ENCODE measurements at places on chromosomes 16 and 17. TPM values are rescaled to one million over a fixed set of nuclear protein-coding genes. Genes with fewer than 3 reads are reported as not detected.
A peak's percentile ranks its signal among the peaks of the same experiment; 100 is the strongest.

DNA sequence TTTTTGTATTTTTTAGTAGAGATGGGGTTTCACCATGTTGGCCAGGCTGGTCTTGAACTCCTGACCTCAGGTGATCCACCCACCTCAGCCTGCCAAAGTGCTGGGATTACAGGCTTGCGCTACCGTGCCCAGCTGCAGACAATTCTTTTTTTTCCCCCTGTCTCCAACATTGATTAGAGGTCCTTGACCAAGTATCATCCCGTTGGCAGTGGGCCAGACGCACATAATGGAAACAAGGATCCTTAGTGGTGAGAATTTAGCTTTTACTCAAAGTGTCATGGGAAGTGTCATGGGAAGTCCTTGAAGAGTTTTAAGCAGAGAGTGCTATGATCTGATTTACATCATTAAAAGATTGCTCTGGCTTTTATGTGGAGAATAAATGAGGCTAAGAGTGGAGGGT, 2.1 kb upstream of the FBXO47 start:
- DNase-seq: no peak

DNA sequence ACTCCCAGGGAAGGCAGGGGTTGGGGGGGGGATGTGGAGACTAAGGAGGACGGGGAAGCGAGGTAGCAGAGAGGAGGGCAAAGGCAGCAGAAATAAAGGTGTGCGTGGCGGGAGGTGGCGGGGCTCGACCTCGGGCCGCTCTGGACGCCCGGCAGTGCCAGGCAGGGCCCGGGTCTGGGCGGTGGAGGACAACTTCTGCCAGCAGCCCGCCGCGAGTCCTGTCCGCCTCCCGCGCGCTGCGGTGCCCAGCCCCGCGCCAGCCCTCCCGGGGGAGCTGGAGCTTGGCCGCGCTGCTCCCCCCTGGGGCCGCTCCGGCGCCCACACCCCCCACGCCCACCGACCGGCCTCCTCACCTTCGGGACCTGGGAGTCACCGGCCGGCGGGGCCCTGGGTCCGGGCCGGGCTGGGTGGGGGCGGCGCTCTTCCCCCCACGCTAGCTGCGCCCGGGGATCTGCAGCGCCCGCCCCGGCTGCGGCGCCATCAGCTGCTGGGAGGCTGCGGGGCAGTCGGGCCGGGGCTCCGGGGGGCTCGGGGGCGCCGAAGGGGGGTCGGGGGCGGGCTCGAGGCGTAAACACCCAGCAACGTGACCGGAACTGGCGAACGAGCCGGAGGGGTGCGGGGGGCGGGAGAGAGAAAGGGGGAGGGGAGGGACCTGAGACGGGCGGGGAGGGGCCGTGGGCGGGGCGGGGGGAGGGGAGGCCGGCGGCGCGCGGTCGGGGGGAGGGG, at the start of gene CCDC92B:
CCDC92B (minus strand) TSS at position 595 of the 726 bp plus-strand sequence. CDS start 14,507 bp downstream, outside the sequence.
- DNase-seq: no peak

DNA sequence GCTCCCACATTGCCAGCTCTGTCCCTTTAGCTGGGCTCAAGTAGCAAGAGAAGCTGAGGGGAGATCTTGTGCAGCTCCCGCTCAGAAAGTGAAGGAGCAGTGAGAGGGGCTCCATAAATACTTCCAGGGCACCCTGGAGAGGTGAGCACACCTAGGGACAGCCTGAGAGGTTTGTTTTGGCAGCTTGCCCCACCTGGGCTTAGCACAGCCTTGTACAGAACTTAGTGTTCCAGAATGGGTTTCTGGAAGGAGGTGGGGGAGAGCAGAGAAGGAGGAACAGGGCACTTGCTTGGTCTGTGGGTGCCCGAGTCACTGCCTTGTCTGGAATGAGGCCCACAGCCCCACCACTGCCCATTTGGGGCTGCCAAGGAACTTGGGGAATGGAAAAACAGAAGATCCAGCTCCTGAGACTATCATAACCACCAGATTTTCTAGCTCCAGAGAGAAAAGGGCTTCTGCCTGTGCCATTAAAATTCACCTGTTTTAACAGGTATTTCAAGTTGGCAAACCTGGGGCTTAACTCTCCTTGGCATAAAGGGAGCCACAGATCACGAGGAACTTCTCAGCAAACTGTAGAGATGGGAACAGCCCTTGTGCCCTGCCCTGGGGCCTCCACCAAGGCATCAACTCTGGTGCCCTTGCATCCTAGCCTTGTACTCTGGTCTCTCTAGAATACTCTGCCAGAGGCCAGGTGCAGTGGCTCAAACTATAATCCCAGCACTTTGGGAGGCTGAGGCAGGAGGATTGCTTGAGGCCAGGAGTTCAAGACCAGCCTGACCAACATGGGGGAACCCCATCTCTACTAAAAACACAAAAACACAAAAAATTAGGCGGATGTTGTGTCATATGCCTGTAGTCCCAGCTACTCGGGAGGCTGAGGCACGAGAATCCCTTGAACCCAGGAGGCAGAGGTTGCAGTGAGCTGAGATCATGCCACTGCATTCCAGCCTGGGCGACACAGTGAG, 1.9 kb downstream of the PRR15L start:
- no peak for DNase-seq

- no peak for DNase-seq
These were observed 470.9 kb upstream of the SOX9 start for GRCh38 chr17:71649941-71650350.

DNA sequence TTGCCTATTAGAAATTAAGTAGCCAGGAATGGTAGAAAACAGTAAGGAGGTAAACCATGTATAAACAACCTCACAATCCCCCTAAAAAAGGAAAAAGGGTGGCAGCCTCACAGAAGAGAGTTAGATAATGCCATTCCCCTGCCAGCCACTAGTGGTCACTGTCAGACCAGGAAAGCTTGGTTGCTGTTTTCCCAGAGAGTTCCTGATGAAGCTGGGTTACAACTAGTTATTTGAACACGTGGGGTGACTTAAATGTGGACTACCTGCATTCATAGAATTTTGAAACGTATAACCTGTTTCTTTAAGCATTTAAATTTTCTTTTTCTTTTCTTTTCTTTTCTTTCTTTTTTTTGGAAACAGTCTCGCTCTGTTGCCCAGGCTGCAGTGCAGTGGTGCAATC, 5.8 kb downstream of the GPRC5C start:
- no peak for DNase-seq

- DNase-seq: no peak
These were observed 6.7 kb downstream of the CLEC16A start for GRCh38 chr16:10951026-10951425.

GRCh38 chr16:48635199-48635718, 25.3 kb upstream of the N4BP1 start:
- DNase-seq: no peak

DNA sequence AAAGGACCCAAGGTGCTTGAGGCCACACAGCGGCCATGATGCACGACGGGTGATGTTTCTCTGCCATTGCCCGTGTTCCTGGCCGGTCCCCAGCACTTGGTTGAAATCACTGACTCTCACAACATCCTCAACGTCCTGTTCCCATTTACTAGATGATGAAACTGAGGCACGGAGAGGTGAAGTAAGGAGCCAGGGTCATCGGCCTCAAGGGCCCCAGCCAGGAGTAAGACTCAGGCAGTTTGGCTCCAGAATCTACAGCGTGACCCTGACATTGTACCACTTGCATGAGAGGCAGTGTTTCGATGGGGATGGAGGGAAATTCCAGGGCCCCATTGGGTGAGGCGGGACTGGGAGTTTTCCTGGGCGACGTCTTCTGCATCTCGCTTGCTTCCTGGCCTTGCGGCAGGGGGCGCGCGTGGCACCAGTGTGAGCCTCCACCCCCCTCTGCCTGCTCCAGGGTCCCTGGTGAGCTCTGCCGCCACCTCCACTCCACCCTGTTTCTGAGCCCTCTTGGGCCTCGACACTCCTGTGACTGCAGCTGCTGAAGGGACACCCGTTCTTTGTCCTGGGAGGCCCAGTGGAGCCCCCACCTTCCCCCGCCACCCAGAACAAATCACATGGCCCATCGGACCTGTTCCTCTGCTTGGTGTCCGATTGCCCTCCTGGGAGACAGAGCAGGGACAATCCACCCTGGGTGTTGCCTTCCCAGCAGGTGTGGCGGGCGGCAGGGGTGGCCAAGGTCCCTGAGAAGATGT, 133.0 kb upstream of the GSE1 start:
- peak; percentile 32 for DNase-seq

DNA sequence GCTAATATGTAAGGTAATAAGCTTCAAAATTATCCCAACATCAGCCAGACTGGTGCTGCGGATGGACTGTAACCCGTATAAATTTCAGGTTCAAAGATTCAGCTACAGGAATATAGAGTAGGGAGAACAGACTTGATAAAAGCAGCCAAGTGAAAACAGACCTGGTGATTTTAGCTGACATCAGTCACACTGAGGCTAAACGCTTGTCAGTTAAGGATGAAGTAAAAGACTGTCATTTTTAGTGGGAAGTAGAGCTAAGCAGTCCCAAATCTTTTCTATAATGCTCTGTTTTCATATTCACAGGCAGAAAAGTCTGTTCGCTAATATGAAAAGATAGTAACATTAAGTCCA, 35.4 kb downstream of the CMTM4 start:
- DNase-seq: no peak

DNA sequence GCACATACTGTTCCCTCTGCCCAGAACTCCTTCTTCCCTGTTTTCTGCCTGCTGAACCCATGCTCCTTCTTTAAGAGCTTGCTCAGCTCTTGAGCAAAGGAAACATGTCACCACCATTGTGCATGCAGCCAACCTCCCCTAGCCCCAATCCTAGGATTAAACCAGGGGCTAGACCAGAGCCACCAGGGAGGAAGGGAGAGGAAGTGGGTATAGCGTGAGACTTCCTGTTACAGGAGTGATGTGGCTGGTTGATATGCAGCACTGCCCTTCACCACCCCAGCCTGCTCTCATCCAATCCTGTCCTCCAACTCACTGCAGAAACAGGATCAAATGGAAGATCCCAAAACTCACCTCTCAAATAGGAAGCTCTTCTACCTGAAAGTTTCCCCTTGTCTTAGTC, 67.1 kb upstream of the CDH5 start:
- DNase-seq: no peak

DNA sequence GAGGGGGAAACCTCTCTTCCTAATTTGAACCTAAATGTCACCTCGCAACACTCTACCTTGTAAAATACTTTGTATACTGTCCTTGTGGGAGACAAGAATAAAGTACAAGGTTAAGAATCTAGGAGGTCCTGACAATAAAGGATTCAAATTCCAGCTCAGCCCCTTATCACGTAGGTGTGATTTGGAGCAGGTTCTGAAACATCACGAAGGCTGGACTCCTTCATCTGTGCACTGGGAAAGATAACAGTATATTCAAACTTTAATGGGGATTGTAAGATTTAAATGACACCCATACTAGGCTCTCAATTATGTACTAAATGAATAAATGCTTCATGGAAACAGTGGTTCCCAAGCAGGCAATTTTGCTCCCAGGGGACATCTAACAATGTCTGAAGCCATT, 2.1 kb downstream of the TXNDC11 start:
- DNase-seq: no peak

GRCh38 chr17:57302690-57303465, 46.6 kb downstream of the MSI2 start:
- no peak for DNase-seq

GRCh38 chr16:31333686-31334649, 21.0 kb upstream of the ITGAX start:
- DNase-seq: no peak

- no peak for DNase-seq
These were observed 14.0 kb upstream of the ALDOA start for GRCh38 chr16:30051518-30051917.

GRCh38 chr16:12543700-12544476, 259.8 kb downstream of the CPPED1 start:
- DNase-seq: no peak

DNA sequence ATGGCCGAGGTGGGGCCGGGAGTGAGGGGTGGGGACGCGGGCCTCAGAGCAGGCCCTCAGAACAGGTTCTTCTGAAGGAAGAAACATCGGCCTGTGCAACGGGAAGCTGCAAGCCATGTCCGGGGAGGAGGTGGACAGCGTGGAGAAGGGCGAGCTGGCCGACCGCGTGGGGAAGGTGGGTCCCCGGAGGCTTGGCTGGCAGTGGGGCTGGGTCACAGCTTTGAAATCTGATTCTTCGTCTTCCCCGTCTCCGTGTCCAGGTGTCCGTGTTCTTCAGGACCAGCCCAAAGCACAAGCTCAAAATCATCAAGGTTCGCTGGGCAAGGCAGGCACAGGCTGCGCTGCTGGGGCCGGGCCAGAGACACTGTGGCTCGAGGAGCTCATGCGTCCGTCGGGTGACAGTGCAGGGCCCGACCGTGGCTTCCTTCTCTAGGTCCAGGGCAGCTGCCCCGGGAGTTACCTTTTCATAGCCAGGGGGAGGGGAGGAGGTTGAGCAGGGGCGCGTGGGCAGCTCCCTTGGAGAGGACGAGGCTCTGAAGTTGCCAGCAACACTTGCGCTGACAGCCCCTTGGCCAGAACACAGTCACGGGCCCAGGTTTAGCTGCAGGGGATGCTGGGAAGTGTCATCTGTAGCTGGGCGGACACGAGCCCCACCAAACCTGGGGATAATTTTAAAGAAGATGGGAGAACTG, 51.3 kb downstream of the MEAK7 start:
- no peak for DNase-seq

GRCh38 chr17:71667661-71668060, 453.2 kb upstream of the SOX9 start:
- no peak for DNase-seq

GRCh38 chr16:69169607-69170352, 17.2 kb upstream of the SNTB2 start:
- DNase-seq: no peak

GRCh38 chr17:11624976-11625375, 26.7 kb downstream of the DNAH9 start:
- no peak for DNase-seq

DNA sequence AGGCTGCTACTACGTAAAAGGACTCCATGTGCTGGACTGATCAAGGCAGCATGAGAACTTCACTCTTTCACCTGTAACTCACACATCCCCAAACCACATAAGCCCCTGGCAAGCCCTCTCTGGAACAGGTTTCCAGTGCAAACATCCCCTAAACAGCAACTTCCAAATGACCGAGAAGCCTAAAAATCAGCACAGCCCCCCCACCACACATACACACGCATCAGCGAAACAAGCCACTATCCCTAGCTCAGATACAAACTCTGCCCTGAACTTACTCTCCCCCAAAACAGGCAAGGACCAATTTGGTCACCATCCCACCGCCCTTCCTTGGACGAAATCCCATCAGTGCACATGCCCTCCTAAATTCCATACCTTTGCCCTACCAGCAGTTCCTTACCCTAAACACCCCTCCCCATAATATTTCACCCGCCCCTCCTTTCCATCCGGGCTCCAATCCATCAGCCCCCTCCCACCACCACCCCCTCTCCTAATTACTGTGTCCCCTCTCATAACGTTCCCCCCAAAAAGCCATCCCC, 735 bp downstream of the LSM12 start:
- DNase-seq: no peak

GRCh38 chr16:81586417-81586816, 141.8 kb downstream of the CMIP start:
- DNase-seq: no peak

GRCh38 chr17:7476494-7476893, 2.9 kb downstream of the ZBTB4 start:
- no peak for DNase-seq

GRCh38 chr16:72739577-72739976, 308.4 kb downstream of the ZFHX3 start:
- no peak for DNase-seq

GRCh38 chr17:69523244-69523861, 108.9 kb downstream of the MAP2K6 start:
- no peak for DNase-seq

- peak; percentile 11 for DNase-seq
These were observed 60.2 kb upstream of the PHOSPHO1 start for GRCh38 chr17:49290690-49291359.

SLC12A3 gene
- total RNA-seq: not detected

SCRN2 gene
- total RNA-seq: 15.3 TPM

ACTG1 gene
- 1,318 TPM for total RNA-seq

RAB26 gene
- total RNA-seq: not detected

CYB5D1 gene
- total RNA-seq: 8.7 TPM

EPN3 gene
- total RNA-seq: not detected

SOST gene
- not detected for total RNA-seq
